Neuronal stem cell (in vitro differentiated cells): ENCODE measurements at places on chromosomes 12 and 14.
A peak's percentile ranks its signal among the peaks of the same experiment; 100 is the strongest.

- no peak for DNase-seq
Measured at GRCh38 chr12:11756022-11756421, 106.5 kb downstream of the ETV6 start.

GRCh38 chr14:20469890-20470602 lies 840 bp downstream of the PNP start:
- DNase-seq: no peak

DNA sequence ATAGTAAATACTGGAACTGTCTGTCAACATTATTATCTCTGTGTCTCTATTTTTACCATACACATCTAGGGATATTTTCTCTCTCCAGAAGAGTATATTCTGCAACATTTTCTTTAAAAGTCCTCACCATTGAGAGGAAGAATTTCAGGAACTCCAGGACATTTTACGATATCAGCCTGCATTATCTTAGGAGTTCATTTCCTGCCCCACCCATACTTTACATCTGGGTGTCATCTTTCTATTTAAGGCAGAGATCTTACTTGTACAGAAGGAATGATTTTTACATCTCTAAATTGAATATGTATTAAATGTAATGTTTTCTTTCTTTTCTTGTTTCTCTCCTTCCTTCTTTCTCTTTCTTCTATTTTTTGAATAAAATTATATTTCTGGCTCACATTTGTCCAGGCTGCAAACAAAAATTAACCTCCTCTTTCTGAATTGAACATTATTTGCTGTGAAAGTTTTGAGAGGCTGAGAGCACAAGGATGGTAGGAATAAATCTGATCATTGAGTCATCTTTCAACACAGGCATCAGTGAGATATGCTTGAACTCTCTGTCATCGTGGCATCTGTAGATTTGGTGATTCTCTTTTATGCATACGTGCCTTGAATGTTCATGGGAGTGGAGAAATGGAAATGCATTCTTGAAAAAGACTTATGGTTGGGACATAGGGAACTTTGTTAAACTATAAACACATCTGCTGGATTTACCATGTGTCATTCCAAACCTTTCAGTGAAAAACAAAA lies 753.6 kb downstream of the SLC16A7 start:
- DNase-seq: no peak

GRCh38 chr12:124369055-124369826 lies 74.3 kb downstream of the RFLNA start:
- DNase-seq: no peak

DNA sequence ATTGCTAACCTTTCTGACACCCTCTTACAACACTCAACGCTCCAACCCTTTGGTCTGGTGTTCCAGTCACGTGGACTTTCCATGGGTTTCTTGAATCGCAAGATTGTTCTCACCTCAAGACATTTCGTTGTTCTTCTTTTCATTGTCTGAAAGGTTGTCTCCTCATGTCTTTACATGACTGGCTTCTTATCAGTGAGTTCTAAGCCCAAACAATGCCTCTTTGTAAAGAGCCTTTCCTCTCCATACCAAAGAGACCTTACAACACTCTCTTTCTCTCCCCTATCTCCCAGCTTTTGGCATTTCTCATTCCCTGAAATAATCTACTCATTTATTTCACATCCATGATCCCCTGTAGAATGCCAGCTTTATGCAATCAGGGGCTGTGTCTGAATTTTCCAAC lies 1144.8 kb downstream of the AACS start:
- no peak for DNase-seq

DNA sequence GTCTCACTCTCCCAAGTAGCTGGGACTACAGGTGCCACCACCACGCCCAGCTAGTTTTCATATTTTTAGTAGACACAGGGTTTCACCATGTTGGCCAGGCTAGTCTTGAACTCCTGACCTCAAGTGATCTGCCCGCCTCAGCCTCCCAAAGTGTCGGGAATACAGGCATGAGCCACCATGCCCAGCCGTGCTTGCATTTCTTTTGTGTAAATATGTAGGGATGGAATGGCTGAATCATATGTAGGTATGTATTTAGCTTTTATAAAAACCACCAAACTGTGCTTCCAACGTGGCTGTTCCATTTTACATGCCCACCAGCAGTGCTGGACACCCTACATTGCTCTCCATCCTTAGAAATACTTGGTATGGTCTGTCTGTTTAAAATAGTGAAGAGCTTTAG lies 32.8 kb upstream of the CLMN start:
- DNase-seq: no peak

- no peak for DNase-seq
Measured at GRCh38 chr12:78088391-78088832, 257.7 kb downstream of the NAV3 start.

DNA sequence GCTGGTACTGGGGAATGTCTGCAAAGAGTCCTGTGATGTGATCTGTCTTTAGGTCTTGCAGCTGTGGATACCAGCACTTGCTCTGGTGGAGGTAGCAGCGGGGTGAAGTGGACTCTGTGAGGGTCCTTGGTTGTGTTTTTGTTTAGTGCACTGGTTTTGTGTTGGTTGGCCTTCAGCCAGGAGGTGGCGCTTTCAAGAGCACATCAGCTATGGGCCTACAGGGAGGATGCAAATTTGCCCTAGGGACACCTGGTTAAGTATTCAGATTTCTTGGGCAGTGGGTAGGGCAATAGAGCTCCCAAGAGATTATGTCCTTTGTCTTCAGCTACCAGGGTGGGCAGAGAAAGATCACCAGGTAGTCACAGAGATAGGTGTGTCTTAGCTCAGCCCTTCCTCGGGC lies 63.8 kb downstream of the PTGER2 start:
- DNase-seq: no peak

GRCh38 chr12:52010152-52010622 lies 3.4 kb downstream of the TAMALIN start:
- DNase-seq: peak; percentile 82

DNA sequence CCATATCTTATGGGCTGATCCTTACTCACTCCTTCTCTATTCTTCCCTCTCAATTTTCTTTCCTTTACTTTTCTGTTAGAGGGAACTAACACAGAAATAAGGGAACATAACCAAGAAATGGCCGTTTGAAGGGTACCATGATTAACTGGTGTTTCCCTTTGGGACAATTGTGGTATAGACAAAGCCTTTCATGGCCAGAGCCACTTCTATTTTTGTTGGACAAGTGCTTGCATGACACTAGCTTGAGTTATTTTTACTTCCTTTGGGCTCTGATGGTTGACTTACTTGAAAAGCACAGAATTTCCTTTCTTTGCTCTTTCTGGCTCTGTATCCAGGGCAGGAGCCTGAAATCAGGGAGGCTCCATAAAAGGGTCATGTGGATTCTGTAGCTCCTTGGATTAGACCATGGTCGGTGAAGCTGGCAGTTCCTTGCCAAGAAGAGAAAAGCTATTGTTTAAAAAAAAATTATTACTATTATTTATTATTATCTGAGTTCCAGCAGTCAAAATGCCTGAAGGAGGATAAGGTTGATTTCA lies 130.6 kb downstream of the KTN1 start:
- no peak for DNase-seq

DNA sequence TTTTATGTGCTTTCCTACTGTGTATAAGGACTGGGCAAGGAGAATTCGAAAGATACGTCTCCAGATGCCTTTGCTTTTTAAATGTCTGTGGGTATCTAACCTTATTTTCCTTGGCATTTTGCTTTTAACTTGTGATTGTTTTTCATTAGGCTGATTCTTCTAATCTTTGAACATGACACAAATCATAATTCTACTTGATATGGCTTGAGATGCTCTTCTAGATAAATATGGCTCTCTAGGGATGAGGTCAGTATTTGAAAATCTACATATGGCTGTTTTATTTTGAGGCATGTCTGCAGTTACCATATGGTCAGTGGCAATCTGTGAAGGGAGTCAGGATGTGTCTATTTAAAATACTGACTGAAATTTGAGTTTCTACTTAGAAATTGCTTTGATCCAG lies 139.2 kb downstream of the SLC2A13 start:
- DNase-seq: no peak

DNA sequence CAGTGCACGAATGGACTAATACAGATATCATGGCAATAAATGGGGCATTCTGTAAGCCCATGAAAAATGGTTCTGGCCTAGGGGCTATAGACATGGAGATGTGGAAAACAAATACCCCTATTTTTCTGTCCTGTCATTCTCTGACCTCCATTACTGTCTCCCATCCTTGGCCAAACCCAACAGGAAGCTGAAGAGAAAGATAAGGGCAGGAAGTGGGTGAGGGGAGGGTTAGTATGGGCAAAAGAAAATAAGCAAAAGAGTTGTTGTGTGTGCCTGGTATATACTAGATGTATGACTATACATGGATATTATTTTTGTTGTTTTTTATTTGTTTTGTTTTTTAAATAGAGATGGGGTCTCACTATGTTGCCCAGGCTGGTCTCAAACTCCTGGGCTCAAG lies 339.3 kb downstream of the PCNX1 start:
- DNase-seq: no peak
